ENCODE measurements at places on chromosomes 16 and 17. TPM values are rescaled to one million over a fixed set of nuclear protein-coding genes. Genes with fewer than 3 reads are reported as not detected.

The IRX3 gene
- not detected for total RNA-seq

The MYH8 gene
- total RNA-seq = not detected

- H3K36me3 ChIP-seq = peaks cover 23% of the 10 kb centered on the region
- H3K4me1 ChIP-seq = peaks cover 47% of the 10 kb centered on the region
- no peaks in the 10 kb centered on the region for H3K27me3 ChIP-seq
- H3K27ac ChIP-seq = peak within 1 kb of the TSS; percentile 98
These were observed at the start of gene CTCF for GRCh38 chr16:67562526-67562917. Gene CTCF, plus strand, starts transcription at chr16:67562526. Its CDS starts 48,307 bp downstream, at chr16:67610833.

The TM4SF5 gene
- not detected for total RNA-seq

DNA sequence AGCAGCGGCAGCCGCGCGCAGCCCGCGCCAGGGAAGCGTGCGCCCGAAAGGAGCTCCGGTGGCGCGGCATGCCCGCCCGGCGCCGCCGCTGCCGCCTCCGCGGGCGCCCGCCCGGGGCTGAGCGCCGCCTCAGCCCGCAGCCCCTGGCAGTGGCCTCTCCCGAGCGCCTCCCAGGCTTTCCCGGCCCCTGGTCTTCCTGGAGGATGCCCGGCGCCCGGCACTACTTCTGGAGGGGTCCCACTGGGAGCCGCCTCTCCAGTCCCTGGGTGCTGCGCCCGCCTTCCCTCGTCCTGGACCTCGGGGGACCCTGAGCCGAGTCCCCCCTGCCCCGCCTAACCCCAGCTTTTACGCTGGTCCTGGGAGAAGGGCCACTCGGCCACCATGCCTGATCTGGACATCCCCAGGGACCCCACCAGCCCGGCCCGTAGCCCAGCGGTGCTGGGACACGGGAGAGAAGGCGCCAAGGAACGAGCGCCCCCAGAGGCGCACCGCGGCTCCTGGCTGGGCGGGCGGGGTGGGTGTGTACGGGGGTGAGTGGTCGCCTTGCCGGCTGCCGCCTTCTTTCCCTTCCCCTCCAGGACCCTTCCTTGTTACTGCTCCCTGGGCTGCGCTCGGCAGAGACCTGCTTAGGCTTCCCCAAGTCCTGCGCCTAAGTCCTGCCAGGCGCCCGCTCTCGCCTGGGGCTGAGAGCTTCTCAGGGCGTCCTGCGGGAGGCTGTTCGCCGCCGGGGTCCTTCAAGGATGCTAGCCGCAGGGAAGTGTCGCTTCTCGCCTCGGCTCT is 704 bp downstream of the ASIC2 start:
- no peak for DNase-seq
- H3K4me3 ChIP-seq = no peak overlapping the region
- no peaks in the 10 kb centered on the region for H3K36me3 ChIP-seq
- H3K4me1 ChIP-seq = peaks cover 8% of the 10 kb centered on the region
- no peak overlapping the region for H3K27ac ChIP-seq

The NLGN2 gene
- 0.89 TPM for total RNA-seq

GRCh38 chr17:21199311-21199710 is 14.7 kb downstream of the TMEM11 start:
- peaks cover 5% of the 10 kb centered on the region for H3K4me1 ChIP-seq
- H3K4me3 ChIP-seq = no peak overlapping the region
- H3K27ac ChIP-seq = no peak overlapping the region
- peaks cover 28% of the 10 kb centered on the region for H3K36me3 ChIP-seq
- no peaks in the 10 kb centered on the region for H3K27me3 ChIP-seq
- DNase-seq = no peak

GRCh38 chr17:9403257-9403656 is 172.4 kb downstream of the STX8 start:
- H3K27ac ChIP-seq = no peak overlapping the region
- H3K4me1 ChIP-seq = no peaks in the 10 kb centered on the region
- H3K4me3 ChIP-seq = no peak overlapping the region

DNA sequence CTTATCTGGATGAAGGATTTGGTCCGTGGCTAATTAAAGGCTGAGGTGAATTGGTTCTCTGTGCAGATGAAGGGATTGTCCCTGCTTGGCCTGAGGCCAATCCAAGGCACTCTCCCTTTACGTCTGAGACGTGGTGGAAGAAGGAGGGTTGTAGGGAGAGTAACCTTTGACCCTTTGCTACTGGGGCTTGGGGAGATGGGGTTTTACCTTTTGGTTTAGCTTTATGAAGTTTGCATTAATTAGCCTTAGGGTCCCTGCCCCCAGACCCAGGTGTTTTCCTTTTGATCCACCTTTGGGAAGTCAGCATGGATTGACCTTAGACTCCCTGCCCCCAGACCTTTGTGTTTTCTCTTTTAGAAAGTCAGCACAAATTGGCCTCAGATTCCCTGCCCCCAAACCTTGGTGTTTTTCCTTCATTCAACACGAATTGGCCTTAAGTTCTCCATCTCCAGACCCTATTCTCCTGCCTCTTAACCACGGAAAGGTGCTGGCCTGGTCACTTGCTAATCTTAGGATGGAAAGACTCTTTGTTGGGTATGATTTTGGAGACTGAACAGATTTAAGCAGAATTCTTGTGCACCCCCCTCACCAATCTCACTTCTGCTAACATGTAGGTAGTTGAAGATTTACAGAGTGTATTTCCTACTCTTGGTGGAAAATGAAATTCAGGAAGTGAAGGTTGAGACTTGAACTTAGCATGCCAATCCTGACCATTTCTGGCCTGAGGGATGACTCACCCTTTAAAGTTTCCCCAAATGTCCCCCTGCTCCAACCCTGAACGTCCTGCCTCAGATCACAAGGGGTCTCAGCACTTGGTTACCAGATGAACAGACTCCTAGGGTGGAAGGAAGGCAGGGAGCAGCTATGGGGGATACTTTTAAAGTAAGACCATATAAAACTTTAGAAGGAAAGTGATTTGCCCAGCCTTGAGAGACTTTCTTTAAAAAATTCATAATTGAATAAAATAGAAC is 23.1 kb upstream of the MMD start:
- H3K4me3 ChIP-seq = no peak overlapping the region
- no peak for DNase-seq
- H3K27ac ChIP-seq = no peak overlapping the region
- H3K36me3 ChIP-seq = no peaks in the 10 kb centered on the region
- H3K27me3 ChIP-seq = peaks cover 11% of the 10 kb centered on the region
- no peaks in the 10 kb centered on the region for H3K4me1 ChIP-seq

The CD300LB gene
- total RNA-seq = not detected

DNA sequence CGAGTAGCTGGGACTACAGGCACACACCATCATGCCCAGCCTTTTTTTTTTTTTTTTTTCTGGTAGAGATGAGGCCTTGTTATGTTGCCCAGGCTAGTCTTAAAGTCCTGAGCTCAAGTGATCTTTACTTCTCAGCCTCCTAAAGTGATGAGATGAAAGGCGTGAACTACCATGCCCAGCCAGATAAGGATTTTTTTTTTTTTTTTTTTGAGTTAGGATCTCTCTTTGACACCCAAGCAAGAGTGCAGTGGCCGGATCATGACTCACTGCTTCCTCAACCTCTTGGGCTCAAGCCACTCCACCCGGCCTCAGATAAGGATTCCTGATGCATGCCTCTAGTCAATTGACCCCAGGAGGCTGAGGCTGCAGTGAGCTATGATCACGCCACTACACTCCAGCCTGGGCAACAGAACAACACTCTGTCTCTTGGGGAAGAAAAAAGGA is 11.2 kb upstream of the PLEKHG4 start:
- H3K36me3 ChIP-seq = no peaks in the 10 kb centered on the region
- DNase-seq = no peak
- no peaks in the 10 kb centered on the region for H3K4me1 ChIP-seq
- H3K27me3 ChIP-seq = peaks cover 4% of the 10 kb centered on the region
- no peak overlapping the region for H3K4me3 ChIP-seq

GRCh38 chr16:48137822-48138221 is 18.0 kb downstream of the ABCC12 start:
- H3K27me3 ChIP-seq = peaks cover 3% of the 10 kb centered on the region
- no peaks in the 10 kb centered on the region for H3K36me3 ChIP-seq
- H3K27ac ChIP-seq = no peak overlapping the region
- no peaks in the 10 kb centered on the region for H3K4me1 ChIP-seq
- H3K4me3 ChIP-seq = no peak overlapping the region
- no peak for DNase-seq

The HOXB1 gene
- total RNA-seq = not detected

The SKAP1 gene
- 123 TPM for total RNA-seq

DNA sequence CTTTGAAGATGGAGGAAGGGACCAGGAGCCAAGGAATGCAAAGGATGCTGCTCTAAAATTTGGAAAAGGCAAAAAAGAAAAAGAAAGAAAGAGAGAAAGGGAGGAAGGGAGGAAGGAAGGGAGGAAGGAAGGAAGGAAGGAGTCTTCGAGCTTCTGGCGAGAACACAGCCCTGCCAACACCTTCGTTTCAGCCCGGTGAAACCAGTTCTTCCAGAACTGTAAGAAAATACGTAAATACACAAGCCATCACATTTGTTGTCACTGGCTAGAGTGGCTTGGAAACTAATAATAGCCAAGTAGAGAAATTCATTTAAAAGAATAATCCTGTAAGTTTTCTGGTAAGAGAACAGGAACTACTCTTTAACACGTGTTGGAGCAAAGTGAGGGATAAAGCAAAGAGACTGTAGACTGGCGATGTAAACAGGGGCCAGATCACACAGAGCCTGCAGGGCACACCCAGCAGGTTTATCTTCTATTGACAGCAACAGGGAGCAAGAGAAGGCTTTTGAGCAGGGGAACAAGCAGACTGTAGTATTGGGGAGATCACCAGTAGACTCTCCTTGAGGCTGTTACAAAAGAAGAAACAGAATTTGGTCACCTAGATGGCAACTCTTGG is 188.7 kb upstream of the MPHOSPH6 start:
- no peaks in the 10 kb centered on the region for H3K4me1 ChIP-seq
- H3K36me3 ChIP-seq = no peaks in the 10 kb centered on the region
- no peak overlapping the region for H3K27ac ChIP-seq

The TNP2 gene
- not detected for total RNA-seq

- H3K27ac ChIP-seq = no peak overlapping the region
- H3K27me3 ChIP-seq = peaks cover 10% of the 10 kb centered on the region
- H3K36me3 ChIP-seq = no peaks in the 10 kb centered on the region
- no peak overlapping the region for H3K4me3 ChIP-seq
These were observed 611.3 kb upstream of the SALL1 start for GRCh38 chr16:51762081-51762996.

DNA sequence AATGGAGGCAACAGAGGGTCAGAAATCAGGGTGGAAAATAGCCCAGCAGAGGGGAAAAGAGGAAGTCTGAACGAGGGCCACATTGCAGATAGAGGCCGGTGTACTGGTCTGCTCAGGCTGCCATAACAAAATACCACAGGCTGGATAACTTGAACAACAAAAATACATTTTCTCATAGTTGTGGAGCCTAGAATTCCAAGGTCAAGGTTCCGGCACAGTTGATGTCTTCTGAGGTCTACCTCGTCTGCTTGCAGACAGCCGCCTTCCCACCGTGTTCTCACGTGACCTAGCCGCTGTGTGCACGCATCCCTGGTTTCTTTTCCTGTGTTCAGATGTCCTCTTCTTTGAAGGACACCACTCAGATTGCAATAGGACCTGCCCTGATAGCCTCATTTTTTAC is 249.4 kb downstream of the WWOX start:
- no peaks in the 10 kb centered on the region for H3K27me3 ChIP-seq
- no peak for DNase-seq
- H3K4me3 ChIP-seq = no peak overlapping the region
- no peaks in the 10 kb centered on the region for H3K36me3 ChIP-seq
- H3K4me1 ChIP-seq = no peaks in the 10 kb centered on the region
- no peak overlapping the region for H3K27ac ChIP-seq

GRCh38 chr17:48483471-48484131 is 47.2 kb downstream of the HOXB1 start:
- H3K27ac ChIP-seq = peak overlapping the region; percentile 9
- no peaks in the 10 kb centered on the region for H3K36me3 ChIP-seq
- H3K27me3 ChIP-seq = peaks cover 8% of the 10 kb centered on the region
- H3K4me3 ChIP-seq = no peak overlapping the region
- peak; percentile 37 for DNase-seq
- peaks cover 32% of the 10 kb centered on the region for H3K4me1 ChIP-seq

- H3K27ac ChIP-seq = peak overlapping the region; percentile 51
- peaks cover 11% of the 10 kb centered on the region for H3K36me3 ChIP-seq
- H3K4me3 ChIP-seq = peak overlapping the region; percentile 80
- H3K4me1 ChIP-seq = peaks cover 36% of the 10 kb centered on the region
- DNase-seq = no peak
These were observed 972 bp upstream of the ADCY9 start for GRCh38 chr16:4117250-4117578.

The OR1A1 gene
- total RNA-seq = not detected

- no peaks in the 10 kb centered on the region for H3K27me3 ChIP-seq
- no peak overlapping the region for H3K4me3 ChIP-seq
- peaks cover 38% of the 10 kb centered on the region for H3K4me1 ChIP-seq
- peaks cover 72% of the 10 kb centered on the region for H3K36me3 ChIP-seq
- H3K27ac ChIP-seq = peak overlapping the region; percentile 77
These were observed 4.8 kb upstream of the ADAT1 start for GRCh38 chr16:75627851-75628250.

The SPATA22 gene
- 0.81 TPM for total RNA-seq

DNA sequence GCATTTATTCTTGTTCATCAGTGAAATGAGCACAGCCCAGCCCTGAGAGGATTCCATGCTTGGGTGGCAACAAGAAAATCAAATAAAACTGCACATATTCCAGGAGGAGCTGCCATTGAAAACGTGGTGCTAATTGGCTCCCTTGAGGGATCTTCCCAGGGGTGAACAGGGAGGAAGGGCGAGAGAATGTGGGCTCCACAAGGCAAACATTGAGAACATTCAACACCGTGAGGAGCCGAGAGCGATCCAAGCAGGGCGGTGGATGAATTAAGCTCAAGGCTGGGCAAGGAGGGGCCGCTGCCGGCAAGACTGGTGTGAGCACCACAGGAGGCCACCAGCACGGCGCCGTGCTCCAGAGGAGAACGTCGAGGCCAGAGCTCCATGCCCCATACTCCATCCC is 166.9 kb downstream of the C16orf95 start:
- H3K27ac ChIP-seq = no peak overlapping the region
- H3K27me3 ChIP-seq = no peaks in the 10 kb centered on the region
